K562 (cell line): ENCODE measurements at places on chromosomes 2 and 18. TPM values are rescaled to one million over a fixed set of nuclear protein-coding genes. Genes with fewer than 3 reads are reported as not detected.

The MSTN gene
- total RNA-seq = not detected in 2 replicates

The PDCD1 gene
- 0.87 and 1.0 TPM in 2 replicates for total RNA-seq

DNA sequence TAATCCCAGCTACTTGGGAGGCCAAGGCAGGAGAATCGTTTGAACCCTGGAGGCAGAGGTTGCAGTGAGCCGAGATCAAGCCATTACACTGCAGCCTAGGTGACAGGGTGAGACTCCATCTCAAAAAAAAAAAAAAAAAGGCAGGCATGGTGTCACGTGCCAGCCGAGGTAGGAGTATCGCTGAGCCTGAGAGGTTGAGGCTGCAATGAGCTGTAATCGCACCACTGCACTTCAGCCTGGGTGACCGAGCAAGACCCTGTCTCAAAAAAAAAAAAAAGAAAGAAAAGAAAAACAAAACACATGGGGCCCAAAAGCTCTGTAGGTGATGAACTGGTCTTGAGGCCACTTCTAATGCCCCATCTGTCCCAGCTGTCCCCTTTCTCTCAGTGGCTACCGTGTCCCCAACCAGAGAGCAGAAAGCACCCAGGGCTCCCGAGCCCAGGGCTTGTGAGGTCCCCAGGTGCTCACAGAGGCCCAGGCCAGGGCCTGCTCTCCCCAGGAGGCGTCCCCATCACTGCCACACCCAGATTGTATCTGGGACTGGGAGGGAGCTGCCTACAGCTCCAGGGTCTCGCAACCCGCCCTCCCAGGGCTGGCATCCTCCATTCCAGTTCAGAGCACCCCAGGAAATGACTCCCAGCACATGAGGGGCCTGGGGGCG lies 8.5 kb downstream of the KLHL30 start:
- DNase-seq = no peak

- no peak for DNase-seq
Observed at GRCh38 chr2:78576409-78576808, 449.1 kb upstream of the REG3G start.

- no peak for DNase-seq
Observed at GRCh38 chr18:63317556-63317946, 2.0 kb downstream of the BCL2 start.

GRCh38 chr2:140654565-140654964 lies 1476.3 kb downstream of the LRP1B start:
- no peak for DNase-seq
